ENCODE measurements at places on chromosomes 2 and 18.

GRCh38 chr2:48339451-48339850 lies 190.5 kb upstream of the STON1 start:
- no peak for DNase-seq

DNA sequence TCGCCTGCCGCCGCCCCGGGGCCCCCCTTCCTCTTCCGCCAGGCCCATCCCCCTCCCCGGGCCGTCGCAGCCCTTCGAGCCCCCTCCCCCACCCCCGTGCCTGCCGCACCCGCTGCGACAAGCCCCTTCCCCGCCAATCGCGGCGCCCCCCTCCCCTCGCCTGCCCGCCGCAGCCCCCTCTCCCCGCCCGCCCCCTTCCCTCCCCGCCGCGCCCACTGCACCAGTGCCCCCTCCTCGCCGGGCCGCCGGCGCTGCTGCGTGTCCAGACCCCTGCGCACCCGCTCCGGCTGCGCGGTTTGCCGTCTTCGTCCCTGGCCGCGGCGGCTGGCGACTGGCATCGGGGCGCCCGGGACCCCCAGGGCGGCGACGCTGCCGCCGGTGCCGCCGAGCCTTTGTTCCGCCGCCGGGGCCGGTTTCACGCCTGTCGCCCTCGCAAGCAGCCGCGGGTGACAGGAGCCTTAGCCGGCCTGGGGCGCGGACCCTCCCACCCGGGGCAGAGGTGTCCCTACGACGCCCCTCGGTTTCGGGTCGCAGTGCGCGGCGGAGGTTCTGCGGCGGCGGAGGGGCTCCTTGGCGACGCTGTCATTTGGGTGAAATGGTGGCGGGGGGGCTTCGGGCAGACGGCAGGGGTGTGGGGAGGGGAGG lies 18.1 kb downstream of the GPC1 start:
- DNase-seq, result no peak

- no peak for DNase-seq
These were observed 145.2 kb downstream of the GALNT3 start for GRCh38 chr2:165648801-165649200.

- DNase-seq, result peak; percentile 75
These were observed 1.8 kb downstream of the SP3 start for GRCh38 chr2:173963323-173963816.

DNA sequence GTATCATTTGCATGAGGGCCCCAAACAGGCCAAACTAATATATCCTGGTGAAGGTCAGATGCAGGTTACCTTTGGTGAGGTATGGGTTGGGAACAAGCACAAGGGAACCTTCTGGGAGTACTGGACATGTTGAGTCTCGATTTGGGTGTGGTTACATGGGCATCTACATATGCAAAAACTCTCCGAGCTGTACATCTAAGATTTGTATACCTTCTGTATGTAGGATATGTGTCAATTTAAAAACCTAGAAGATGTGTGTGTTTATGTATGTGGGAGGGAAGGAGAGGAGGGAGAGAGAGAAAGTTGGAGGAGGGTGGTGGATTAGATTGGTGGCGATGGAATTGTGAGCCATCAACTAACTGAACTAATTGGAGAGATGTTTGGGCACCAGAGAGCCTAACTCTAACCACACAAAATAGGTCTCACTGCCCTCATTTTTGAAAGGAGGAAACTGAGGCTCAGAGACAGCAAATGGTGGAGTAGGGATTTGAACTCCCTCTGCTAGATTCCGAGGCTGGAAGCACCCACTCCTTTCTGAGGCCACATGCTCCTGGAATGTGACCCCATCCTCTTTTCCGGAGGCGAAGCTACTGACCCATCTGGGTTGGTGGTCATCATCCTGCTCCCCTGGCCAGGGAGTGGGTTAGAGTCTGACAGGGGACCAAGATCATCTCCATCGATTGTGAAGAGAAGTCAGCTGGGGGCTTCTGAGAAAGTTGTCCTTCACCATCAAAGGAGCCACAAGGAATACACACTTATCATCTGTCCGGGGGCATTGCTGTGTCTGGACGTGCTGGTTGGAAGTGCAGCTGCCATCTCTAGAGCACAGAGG lies 107.3 kb upstream of the MYCN start:
- no peak for DNase-seq

- no peak for DNase-seq
These were observed 1430.2 kb upstream of the PIK3C3 start for GRCh38 chr18:40524881-40525280.
